ENCODE measurements at places on chromosomes 11 and 22. TPM values are rescaled to one million over a fixed set of nuclear protein-coding genes. Genes with fewer than 3 reads are reported as not detected.

DNA sequence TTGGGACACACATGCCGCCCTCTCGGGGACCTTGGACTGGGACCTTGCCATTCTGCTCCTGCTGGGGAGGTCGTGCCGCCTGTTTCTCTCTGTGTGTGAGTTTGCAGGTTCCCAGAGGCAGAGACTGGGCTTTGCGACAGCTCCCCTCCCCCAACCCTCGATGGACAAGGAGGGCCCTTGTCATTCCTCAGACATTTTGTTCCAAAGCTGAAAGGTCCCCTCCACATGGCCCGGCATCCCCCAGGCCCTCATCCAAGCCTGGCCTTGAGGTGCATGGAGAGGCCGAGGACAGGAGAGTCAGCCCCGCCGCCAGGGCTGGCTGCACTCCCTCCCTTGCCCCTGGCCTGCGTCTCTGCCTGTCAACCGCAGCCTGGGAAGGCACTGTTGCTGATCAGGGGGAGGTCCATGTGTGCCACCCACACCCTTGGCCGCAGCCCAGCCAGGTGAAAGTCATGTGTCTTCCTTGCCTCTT, 25.6 kb downstream of the FADS2 start:
- no peak for DNase-seq

- no peak for DNase-seq
Measured at GRCh38 chr11:9680028-9680427, 16.2 kb downstream of the SWAP70 start.

DNA sequence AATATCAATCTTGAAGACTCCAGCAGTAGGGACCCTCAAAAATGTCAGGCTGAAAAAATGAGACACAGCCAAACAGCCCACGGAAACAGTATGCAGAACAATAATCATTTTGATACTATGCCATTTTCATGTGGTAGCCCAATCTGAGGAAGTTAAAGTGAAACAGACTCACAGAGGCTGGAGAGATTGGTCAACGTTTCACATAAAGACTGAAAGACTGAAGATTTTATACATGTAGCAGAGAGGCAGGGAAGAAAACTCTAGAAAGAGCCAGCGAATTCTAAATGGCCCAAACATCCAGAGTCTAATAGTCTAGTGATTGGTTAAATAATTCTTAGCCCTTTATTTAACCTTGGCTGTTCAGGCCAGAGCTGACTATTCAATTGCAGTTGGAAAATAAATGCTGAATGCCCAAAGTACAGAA, 49.4 kb downstream of the MAML2 start:
- DNase-seq, result peak; percentile 39

DNA sequence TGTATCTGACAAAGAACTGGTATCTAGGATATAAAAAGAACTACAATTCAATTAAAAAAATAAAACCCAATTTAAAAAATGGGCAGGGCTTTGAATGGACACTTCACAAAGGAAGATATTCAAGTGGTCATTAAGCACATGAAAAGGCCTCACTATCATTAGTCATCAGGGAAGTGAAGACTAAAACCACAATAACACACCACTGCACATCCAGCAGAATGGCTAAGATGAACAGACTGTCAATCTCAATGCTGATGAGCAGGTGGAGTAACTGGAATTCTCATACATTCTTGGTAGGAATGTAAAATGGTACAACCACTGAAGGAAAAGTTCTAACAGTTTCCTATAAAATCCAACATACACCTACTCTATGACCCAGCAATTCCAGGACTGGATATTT, 8.9 kb downstream of the HPS4 start:
- DNase-seq, result peak; percentile 56

GRCh38 chr22:50304528-50305392, 2.7 kb downstream of the PLXNB2 start:
- peak; percentile 41 for DNase-seq

DNA sequence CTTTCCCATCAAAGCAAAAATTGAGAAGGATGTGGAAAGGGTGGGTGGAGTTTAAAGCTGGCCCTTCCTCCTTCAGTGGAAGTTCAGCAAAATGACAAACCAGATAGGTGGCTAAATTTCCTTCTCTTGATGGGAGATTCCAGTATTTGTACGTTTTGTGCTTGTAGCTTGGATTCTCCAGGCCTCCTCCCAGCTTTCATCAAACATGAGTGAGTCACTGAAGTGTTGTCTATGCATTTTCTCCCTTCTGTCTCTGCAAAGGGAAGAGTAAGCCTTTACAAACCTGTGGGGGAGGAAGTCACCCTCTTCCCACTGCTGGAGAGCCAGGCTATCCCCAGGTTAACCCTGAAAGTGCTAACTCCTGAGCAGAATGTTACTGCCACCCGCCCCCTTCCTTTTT, 6.4 kb downstream of the MARK2 start:
- peak; percentile 59 for DNase-seq

GRCh38 chr11:34864424-34864823, 51.8 kb downstream of the APIP start:
- DNase-seq, result no peak

DNA sequence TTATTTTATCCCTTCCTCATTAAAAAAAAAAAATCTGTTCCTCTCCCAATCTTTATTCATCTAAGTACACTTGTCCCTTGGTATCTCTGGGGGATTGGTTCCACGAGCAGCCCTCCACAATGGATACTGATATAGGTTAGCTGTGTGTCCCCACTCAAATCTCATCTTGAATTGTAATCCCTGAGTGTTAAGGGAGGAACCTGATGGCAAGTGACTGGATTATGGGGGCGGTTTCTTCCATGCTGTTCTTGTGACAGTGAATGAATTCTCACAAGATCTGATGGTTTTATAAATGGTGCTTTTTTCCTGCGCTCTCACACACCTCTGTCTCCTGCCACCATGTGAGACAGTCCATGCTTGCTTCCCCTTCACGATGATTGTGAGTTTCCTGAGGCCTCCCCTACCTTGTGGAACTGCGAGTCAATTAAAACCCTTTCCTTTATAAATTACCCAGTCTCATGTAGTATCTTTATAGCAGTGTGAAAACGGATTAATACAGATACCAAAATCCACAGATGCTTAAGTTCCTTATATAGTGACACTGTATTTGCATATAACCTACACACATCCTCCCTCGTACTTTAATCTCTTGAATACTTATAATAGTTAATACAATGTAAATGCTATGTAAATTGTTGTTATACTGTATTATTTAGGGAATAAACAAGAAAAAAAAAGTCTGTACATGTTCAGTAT, 62.0 kb downstream of the PACS1 start:
- DNase-seq, result no peak

DNA sequence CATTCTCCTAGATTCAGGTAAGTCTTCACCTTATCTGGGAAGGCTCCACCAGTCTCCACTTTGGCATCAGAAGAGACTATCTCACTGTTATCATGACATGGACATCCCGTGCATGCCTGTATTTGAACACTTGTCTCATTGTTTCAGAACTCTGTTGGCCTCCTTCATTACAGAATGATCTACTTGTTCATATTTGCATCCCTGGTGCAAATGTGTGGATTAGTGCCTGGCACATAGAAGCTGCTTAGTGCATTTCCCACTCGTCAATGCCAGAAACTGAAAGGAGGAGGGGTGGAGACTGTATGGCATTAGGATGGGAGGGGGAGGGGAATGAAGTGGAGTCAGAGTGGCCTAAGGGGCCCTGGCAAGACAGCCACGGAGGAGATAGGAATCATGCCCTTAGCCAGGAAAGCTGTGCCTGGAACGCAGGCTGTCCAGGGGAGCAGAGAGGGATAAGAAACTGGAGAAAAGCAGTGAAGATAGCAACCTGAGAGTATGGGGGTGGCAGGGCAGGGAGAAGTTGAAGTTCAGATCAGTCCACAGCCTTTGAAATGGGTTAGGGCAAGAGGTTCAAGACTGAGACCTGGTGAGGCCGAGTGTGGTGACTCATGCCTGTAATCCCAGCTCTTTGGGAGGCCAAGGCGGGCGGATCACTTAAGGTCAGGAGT, 53.8 kb upstream of the CAPRIN1 start:
- no peak for DNase-seq

DNA sequence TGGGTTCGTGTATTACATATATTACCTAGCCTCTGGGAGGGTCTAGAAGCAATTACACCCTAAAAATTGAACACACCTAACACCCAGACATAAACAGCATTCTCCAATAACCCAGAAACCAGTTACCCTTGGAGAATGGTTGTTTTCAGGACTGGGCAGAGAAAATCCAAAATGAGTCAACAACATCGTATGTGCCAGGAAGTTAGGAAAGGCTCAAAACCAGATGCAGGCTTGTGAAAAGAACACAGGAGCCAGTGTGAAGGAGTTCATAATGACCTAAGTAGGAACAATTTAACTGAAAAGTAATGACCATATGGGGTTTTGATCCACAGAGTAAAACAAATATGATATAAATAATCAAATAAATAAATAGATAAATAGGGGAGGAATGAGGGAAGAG, 5.1 kb upstream of the CLPB start:
- DNase-seq, result peak; percentile 56

DNA sequence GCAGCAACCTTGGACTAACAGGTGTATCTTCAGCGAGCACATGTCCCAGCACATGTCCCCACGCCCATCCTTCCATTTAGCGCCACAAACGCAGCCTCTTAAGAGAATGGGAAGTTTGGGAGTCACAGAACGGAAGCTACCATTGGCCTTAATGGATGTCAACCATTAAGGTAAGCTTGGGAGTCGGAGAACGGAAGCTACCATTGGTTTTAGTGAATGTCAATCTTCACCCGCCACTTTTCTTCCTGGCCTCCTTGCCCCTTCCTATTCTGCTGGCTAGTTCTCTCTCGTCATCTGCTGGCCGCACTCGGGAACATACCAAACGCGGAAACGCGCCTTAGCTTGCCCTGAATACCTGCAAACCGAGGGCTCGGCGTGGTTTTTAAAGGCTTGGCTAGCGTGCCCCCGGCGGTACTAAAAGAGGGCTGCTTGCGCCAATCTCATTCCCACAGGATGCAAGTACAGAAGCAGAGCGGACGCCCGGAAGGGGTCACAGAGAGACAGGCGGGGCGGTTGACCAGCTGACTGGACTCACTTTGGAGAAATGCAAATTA, 24.3 kb downstream of the GLYATL1 start:
- DNase-seq, result peak; percentile 81

DNA sequence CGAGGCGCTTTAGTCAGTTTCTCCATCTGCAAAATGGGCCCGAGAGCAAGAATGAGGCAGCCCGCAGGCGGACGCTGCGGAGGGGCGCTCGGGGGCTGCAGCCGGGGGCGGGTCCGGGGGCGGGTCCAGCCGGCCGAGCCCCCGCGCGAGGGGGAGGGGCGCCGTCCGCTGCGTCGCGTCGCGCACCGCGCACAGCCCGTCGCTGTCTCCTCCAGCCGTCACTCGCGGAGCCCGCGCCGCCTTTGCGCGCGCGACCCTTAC, 282 bp downstream of the PC start:
- no peak for DNase-seq

DNA sequence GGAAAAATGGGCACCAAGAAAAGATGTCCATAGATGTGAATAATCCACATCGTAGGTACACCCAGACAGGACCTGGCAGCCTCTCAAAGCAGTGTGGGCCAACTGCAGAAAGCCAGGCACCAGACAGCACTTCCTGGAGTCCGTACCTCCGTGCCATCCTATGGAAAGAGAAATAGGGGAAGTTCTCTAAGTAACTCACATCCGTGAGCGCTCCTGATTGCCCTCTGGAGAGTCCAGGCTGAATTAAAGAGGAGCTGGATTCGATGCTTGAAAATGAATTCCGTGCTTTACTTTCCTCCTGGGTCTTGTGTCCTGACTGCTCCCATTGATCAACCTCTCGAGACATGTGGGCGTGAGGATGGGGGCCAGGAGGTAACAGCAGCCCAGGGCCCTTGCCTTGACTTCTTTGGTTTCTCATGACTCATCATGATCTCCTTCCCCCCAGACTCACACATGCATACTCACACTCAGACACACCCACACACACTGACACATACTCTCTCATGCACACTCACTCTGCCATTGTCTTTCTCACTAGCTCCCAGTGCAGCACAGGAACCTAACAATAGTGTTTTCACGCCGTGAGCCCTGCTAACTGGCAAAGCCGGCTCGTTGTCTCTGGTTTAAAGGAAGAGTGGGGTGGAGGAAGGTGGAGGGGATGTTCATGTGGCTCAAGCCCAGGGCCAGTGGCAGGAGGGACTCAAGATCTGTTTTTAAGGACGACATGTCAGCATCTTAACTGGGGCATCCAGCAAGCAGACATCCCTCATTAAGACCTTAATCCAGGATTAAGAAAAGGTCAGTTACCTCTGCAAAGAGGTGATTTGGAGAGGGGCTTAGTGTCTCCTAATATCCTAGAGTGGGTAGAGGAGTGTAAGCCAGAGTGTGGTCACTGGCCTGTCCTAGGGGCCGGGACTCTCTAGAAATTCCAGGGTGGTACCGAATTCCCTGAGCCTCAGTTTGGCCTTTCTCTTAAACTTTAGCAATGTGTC, 104.2 kb downstream of the SCN3B start:
- DNase-seq, result peak; percentile 55

GRCh38 chr11:34654483-34655334, 33.8 kb downstream of the EHF start:
- peak; percentile 37 for DNase-seq

DNA sequence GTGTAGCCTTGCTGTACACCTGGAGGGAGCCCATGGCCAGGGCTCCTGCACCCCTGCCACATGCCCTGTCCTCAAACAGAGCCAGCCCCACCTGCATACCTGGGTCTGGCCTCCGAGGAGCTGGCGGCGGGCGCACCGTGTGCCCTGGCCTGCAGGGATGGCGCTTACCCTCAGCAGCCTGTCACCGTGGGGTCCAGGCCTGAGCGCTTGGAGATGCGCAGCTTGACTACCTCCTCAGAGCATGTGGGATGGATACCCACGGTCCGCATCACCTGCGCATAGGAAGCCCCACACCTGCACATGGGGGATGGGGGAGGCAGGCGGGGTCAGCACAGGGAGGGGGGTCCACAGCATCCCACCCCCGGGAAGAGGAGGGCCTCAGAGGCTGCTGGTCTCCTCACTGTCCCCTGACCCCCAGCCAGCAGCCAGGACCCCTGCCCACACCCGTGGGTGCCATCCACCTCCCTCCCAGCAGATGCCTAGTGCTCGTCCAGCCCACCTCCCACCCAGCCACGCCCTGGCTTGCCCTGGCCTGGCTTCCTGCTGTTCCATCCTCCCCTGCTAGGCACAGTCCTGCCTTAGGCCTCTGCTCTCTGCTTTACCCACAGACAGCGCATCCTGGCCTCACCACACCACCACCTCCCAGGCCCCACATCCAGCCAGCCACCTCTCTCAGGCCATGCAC, 22.4 kb upstream of the GNB1L start:
- DNase-seq, result no peak

GRCh38 chr11:14812757-14813156, 79.3 kb downstream of the CYP2R1 start:
- no peak for DNase-seq

GRCh38 chr11:74320538-74320937, 9.1 kb upstream of the P4HA3 start:
- no peak for DNase-seq

The SERPIND1 gene
- not detected for total RNA-seq

The CLCF1 gene
- total RNA-seq, result 17.4 TPM

All from astrocyte (in vitro differentiated cells and primary cell).